ENCODE measurements at places on chromosomes 2 and 18. TPM values are rescaled to one million over a fixed set of nuclear protein-coding genes. Genes with fewer than 3 reads are reported as not detected.
A peak's percentile ranks its signal among the peaks of the same experiment; 100 is the strongest.

- DNase-seq: peak; percentile 11
Observed at GRCh38 chr18:79903787-79904356, 47.6 kb downstream of the SLC66A2 start.

The STPG4 gene
- 0.59 TPM for total RNA-seq

- DNase-seq: no peak
Observed at GRCh38 chr2:55860832-55861231, 62.8 kb downstream of the EFEMP1 start.

The ITGB6 gene
- not detected for total RNA-seq

GRCh38 chr2:17818235-17818815, 2.1 kb downstream of the MSGN1 start:
- DNase-seq: no peak

The CYP1B1 gene
- total RNA-seq: 20.9 TPM

The IL36B gene
- total RNA-seq: not detected

DNA sequence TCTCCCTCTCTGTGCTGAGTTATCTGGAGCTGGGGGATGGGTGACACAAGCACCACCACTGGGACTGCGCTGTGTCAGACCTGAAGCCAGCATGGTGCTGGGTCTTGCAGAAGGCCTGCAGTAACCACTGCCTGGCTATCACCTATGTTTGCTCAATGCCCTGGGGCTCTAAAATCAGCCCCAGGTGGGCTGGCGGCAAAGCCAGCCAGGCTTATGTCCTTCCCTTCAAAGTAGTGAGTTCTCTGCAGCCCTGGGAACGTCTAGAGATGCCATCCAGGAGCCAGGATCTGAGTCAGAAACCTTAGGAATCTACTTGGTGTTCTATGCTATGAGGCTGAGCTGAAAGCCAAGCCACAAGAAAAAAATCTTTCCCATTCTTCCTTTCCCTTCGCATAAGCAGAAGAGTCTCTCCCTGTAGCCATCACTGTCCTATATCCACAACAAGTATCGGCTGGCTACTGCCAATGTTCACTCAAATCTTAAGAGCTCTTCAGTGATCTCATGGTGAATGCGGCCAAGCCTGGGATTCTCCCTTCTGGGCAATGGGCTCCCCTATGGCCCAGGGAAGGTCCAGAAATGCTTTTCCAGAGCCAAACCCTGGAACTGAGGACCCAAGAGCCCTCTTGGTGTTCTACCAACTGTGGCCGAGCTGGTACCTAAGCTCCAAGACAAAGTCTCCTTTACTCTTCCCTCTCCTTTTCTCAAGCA, 248.7 kb downstream of the ZNF385B start:
- DNase-seq: no peak

The RAB11FIP5 gene
- total RNA-seq: 71.3 TPM

- DNase-seq: no peak
Observed at GRCh38 chr2:33059471-33060156, 112.9 kb downstream of the LTBP1 start.

- no peak for DNase-seq
Observed at GRCh38 chr2:203104273-203104672, 89.6 kb downstream of the NBEAL1 start.

GRCh38 chr18:767084-767882, 44.8 kb downstream of the YES1 start:
- DNase-seq: no peak

DNA sequence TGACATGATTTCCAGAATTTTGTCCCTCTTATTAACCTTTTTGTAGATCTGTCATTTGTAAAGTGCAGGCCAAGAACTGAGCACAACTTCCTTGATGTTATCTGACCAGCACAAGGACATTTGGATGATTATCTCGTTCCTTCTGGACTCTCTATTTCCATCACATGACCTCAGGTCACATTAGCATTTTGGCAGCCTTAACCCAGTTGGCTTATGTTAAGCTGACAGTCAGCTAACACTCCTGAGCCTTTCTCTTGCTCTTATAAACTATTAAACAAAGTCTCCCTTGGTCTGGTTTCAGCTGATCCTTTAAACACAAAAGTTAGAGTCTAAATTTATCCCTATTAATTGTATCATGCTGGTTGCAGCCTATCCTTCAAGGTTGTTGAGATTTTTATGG, 167.2 kb upstream of the RBBP8 start:
- no peak for DNase-seq

- no peak for DNase-seq
Observed at GRCh38 chr2:857937-858336, 92.7 kb upstream of the SNTG2 start.

- peak; percentile 53 for DNase-seq
Observed at GRCh38 chr18:48889115-48889941, 61.4 kb downstream of the SMAD7 start.

DNA sequence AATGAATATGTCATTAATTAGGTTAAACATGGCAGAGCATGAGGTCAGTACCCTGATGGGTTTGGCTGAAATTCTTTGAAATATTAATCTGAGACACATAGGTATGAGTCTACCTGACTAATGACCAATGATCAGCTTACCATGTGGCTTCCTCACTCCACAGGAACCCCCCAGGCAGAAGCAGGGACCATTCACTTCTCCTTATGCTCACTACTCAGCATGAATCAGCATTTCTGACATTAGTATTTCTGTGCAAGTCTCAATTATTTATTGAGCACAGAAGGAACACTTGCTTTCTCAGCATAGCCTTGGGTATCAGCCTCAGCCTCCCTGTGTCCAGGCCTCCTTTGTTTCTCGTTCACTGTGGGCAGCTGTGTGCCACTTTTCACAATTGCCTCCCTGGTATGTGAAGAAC, 9.3 kb upstream of the KCNE4 start:
- no peak for DNase-seq

The EVX2 gene
- not detected for total RNA-seq

DNA sequence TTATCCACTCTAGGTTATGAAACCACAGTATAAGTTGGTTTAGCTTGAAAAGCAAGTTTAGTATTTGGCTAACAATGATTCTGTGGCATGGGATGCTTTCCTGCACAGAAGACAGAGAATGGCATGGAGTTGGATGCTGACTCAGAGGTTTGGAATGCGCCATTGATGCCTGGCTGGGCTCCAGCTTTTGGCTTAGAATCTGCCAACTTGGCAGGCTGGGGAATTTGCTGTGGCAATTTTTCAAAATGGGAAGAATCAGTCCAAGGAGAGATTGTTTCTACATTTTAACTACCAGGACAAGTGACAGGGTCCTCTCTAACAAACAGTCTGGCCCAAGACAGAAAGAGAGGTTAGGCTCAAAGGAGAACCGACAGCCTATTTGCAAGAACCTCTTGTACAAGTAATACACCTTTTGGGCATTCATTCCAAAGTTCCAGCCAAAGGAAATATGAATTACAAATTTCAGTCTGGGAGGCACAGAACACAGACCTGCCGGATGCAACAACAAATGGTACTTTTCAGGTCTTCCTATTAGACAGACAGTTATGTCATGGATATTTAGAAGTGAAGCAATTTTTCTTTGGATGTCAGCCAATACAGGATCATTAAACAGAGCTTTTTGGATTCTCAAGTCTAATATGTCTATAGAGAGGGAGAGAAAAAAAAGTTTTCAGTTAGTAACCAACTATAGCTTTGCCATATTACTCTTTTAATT, 1027.7 kb downstream of the TMEM182 start:
- DNase-seq: peak; percentile 50

GRCh38 chr2:223457301-223457700, 144.9 kb downstream of the SCG2 start:
- DNase-seq: no peak

DNA sequence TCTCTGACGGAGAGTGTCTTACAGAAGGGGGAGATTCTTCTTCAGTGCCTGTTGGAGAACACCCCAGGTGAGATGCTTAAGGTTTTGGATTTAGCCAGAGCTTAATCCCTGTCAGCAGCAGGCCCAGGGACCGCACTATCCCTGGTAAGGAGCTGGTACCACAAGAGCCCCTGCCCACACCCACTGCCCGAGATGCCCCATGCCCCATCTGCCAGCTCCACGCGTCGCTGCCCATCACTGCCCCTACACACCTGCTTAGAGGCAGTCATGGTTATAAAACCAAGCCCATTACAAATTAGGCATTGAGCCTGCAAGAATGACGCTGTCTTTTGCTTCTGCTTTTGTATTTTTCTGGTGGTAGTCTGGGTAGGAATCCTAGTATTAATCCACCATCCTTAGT, 21.7 kb downstream of the CEP68 start:
- DNase-seq: no peak

DNA sequence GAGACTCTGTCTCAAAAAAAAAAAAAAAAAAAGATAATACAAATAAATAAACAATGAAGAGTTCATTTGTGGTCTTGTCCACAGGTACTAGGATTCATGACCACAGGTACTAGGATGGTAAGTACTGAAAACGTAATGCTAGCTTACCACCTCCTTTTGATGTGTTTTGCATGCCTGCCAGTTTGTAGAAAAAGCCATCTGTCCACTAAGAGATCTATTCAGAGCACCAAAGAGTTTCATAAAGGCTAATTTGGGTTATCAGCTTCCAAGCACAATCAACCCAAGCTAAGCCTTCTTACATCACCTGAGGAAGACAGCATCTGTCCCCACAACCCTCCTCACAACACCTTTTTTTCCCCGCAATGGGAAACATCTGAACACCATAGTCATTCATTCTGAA, 477.2 kb downstream of the ZEB2 start:
- DNase-seq: no peak

DNA sequence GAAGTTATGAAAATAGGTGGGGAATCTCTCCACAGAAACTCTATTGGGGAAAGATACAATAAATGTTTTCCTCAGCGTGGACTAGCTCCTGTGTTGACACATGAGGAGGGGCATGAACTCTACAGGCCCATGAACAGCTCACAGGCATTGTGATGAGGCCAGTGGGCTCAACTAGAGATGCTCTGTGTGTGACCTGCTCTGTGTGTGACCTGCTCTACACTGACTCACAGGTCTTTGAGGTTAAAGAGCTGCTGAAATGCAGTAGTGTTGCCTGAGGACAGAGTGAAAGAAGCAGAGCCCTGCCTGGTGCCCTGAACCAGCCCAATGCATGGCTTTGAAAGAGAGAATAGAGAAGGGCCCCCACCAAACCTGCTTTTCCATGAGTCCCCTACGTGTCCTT, 117.6 kb downstream of the MCFD2 start:
- no peak for DNase-seq

DNA sequence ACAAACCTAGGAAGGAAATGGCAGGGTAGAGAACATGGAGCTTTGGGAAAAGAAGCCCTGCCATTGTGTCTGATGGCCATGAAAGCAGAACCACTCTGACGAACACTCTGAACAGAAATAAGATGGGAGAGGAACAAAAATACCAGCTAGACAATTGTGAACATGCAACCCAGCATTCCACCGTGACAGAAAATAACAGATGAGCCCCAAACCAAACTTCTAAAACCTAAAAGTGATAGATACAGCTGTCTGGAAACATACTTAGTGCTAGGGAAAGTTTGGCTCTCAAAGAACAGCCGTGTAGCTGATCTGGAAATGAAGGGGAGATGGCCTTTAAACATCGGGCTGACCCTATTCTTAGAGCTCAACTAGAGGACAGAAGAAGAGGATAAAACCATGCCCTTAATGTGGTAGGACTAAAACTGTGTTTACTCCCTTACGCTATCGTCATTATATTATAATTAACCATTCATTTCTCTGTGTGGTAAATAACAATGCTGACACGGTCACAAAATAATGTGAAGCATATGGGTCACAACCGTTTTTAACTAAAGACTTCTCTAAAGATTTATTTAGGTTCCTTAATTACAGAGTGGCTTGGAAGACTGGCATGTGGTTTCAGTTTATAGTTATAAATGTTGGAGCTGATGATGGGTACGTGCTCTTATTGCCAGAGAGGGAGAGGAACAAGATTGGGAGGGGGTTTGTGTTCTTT, 80.6 kb downstream of the MYO1B start:
- no peak for DNase-seq

GRCh38 chr2:206764673-206765241, 371 bp downstream of the MDH1B start:
- no peak for DNase-seq

DNA sequence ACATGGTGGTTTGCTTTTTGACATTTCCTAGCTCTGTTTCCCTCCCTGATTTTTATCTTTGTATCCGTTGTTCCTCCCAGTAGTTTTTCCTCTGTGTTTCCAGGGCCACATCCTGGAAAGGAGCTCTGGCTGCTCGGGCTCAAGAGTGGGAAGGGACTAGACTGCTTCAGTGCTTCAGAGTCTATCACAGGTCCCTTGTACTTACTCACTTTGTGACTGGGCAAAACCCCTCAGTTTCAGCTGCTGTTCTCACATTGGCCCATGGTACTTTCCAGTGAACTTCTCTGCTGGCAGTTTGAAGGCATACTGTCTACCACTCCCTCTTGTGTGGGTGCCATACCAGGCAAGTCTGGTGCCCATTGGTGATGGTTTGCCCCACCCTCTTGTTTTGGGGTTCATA, 7.5 kb upstream of the STAMBP start:
- DNase-seq: no peak

The NOSTRIN gene
- 9.5 TPM for total RNA-seq

DNA sequence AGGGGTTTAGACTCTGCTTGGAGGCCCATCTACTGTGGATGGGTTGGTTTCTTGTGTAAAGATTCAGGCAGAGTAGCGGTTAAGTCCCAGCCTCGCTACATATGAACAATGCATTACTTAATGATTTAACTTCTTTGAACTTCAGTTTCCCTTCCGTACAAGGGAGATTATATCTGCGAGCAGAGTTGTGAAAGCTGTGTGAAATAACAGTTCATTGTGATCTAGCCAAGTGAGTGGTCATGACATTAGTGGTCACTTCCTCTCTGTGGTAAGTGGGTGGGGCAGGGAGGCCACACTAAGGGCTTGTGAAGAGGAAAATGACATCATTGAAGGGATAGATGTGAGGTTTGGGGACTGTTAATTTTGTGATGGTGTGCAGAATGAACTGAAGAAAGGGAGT, 14.1 kb upstream of the MEX3C start:
- no peak for DNase-seq

The MYL12A gene
- 62.5 TPM for total RNA-seq

DNA sequence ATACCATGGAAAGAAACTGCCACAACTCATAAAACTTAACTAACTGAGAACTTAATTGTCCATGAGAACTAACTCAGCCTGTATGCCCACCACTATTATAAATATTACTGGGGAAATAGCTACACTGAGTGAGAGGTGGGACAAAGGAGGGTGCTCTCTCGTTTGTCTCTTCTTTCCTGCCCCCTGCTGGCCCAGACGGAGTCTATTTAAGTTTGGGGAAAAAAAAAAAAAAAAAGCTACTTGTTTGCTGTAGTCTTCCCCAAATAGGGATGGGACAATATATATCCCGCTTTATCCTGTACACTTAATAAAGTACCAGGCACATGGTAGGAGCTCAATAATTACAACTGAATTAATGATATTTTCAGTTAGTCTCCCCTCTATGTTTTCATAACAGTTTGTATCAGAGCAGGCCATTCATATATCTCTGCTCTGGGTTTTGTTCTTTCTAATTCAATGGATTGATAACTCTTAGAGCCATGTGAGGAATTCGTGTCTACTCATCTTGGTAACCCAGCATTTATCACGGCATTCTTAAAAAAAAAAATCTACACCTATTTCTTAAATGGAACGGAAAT, 647.6 kb upstream of the PKDCC start:
- DNase-seq: no peak

GRCh38 chr18:47772374-47773248, 157.8 kb downstream of the SMAD2 start:
- no peak for DNase-seq

All from dorsolateral prefrontal cortex (tissue), 122 donors.